Mucosa of gallbladder (tissue), 1 donor: ENCODE measurements at places on chromosomes 6 and 20. TPM values are rescaled to one million over a fixed set of nuclear protein-coding genes. Genes with fewer than 3 reads are reported as not detected.

GRCh38 chr6:108807928-108808327 lies 40.3 kb upstream of the ARMC2 start:
- DNase-seq, result no peak

DNA sequence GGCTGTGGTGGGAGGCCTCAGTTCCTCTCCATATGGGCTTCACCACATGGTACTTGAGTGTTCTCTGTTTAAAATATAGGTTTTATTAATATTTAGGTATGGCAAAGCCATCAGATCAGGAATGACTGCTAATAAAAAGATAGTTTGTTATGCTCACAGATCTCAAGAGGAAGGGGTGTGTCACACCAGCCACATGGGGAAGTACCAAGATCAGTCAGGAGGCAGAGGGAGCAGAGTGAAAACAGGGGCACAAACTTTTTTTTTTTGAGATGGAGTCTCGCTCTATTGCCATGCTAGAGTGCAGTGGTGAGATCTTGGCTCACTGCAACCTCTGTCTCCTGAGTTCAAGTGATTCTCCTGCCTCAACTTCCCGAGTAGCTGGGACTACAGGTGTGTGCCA lies 92.1 kb upstream of the GCM1 start:
- no peak for DNase-seq

DNA sequence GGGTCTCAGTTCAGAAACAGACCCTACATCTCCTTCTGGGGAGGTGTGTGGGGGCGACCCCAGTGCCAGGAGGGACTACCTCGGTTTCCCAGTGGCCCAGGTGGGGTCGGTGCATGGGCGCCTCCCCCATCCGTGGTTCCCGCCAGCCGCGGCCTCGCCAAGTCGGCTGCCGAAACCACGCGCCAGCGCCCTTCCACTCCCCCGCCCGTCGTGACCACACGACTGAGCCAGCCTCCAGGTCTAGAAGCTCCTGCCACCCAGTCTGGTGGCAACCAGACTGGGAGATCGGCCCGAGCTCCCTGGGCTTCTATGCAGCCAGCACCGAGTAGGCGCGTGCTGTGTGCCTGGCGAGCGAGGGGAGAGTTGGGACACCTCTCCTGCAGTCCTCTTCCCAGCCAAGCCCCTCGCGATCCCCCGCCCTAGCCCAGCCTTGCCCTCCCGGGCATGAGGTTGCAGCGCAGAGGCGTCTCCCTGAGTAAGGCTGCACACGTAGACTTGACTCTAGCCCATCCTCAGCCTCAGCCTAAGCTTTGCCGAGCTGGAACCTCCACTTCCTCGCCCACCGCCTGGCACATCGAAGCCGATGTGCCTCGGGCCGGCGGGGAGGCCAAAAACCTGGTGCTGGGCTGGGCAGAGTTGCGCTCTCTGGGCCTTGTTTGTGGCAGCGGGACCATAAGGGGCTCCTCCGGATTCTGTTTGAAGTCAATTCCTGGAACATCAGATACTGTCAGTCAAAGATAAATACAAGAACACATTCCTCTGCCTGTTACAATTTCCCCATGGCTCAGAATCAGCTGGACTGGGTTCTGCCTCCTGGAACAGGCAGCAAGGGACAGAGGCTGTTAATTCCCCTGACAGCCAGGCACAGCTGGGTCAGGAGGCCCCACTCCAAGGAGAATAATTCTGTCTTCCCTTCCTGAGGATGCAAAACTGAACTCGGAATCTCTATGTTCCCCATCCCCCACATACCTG lies 1.5 kb upstream of the CPNE5 start:
- no peak for DNase-seq

LPIN3 gene
- total RNA-seq, result 41.8 TPM

DNA sequence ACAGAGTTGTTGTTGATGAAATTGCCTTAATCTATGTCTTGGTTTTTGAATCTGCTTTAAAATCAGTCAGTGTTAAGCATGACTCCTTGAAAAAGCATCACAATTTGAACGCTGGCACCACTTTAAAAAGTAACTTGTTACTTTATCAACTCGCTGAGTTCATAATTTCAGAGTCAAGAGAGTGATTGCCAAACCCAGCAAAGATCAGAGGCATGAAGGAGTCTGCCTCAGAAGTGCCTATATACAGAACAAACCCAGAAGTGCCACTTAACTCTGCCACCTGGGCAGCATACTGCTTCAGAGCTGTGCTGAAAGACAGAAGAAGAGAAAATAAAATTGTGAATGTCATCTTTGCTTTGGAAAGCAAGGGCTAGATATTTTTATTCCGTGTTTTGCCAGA lies 73.6 kb upstream of the HCRTR2 start:
- no peak for DNase-seq

DNA sequence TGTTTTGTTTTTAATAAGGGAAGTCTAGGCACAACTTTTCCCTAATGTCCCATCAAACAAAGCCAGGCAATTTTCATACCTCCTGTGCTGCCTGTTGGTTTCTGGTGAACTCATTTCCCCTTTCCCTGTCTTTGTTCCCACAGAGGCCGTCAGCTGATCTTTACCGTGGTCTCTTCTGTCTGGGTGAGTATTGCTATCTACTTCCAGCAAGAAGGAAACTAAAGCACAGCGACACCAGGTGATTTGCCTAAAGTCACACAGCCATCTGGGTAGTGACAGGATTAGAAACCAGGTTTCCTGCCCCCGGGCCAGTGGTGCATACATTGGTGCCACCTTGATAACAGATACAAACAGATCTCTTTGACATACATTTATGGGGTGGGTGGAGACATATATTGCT lies 59.6 kb downstream of the RAB44 start:
- no peak for DNase-seq

DUSP15 gene
- 2.8 TPM for total RNA-seq

HLA-F gene
- 87.3 TPM for total RNA-seq

DNA sequence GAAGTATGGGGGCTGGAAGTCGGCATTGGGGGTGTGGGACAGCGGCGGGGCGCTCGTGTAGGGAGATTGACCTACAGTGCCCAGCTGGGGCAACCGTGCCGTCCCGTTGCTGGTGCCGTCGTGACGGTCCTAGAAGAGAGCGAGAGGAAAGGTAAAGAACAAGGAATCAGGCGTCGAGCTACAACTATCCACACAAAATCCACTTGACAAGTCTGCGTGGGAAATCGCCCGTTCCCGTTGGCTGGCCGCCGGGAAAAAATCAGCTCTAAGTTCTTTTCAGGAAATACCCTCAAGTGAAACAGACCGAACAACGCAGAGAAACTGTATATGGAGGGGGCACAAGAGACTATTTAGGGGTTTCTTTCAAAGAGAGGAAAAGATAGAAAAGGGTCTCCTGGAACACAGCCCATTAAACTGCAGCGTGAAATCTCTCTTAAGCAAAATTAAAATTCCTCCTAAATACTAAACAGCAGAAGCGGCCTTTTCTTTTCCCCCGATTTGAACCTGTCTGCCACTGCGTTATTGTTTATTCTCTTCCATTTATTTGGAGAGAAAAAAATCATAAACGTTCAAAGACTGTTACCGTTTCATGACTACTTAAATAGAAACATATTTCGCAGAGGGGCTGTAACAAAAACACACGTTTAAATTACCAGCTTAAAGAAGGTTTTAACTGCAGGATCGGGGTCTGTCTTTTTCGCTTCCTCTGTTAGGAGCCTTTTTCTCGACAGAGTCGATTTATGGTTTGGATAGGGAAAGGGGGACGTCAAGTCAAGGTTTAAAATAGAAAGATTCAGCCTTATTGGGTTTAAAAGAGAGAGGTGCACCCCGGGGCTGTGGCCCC lies 4.4 kb downstream of the TFAP2A start:
- no peak for DNase-seq

DNA sequence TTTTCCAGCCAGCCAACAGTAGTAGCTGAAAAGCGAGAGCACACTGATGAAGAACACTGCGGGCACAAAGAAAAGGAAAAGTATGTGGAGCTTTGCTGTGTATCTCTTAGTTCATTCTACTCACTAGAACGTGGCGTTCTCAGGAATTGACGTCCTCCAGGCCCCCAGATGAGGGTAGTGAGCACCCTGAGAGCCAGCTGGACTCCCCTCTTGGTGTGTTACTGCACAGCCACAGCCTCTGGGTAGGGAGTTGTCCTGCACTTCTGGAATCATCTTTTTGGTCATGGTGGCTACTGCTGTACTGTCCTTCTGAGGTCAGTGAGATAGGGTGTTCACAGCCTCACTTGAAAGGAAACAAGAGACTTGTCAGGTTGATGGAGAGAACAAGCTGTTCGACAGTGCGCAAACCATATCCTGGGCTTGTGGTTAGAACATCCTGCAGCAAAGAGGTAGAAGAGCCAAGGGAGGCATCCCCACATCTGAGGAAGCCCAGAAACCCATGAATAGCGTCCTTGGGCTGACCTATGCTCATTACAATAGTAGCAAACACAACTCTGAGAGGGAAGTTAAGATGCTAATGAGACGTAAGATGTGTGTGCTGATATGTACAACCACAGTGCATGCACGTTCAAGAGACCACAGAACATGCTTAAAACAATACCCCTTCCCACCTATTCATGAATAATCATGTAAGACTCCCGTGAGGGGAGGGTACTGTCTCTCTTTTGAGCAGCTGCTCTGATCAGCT lies 14.6 kb upstream of the HLA-F start:
- DNase-seq, result peak; percentile 19

DNA sequence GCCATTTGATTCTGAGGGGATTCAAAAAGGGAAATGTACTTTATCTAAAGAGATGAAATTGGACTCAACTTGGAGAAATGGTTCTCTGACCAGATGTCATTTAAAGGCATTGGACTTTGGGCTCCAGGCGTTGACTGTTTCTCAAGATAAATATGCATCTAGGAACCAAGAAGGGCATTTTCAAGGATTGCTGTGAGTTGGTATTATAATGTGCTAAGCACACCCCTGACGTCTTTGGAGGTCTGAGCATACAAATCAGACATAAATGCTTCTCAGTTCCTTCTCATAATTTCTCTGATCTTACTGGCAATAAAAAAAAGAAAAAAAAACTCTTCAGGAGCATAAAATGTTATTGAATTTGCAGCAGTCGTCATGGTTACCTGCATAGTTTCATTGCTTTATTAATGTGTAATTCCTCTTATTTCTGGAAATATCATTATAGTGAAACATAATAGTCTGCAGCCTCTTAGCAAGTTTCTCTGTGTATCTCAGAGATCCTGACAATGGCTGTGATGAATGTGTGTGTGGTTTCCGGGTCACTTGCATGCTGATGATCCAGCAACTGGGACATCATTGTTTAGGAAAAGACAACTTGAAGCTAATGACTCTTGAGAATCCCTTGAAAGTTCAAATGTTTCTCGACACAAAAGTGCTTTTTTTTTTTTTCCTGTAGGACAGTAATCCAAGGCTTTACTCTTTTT lies 136.0 kb downstream of the AIG1 start:
- DNase-seq, result no peak

DNA sequence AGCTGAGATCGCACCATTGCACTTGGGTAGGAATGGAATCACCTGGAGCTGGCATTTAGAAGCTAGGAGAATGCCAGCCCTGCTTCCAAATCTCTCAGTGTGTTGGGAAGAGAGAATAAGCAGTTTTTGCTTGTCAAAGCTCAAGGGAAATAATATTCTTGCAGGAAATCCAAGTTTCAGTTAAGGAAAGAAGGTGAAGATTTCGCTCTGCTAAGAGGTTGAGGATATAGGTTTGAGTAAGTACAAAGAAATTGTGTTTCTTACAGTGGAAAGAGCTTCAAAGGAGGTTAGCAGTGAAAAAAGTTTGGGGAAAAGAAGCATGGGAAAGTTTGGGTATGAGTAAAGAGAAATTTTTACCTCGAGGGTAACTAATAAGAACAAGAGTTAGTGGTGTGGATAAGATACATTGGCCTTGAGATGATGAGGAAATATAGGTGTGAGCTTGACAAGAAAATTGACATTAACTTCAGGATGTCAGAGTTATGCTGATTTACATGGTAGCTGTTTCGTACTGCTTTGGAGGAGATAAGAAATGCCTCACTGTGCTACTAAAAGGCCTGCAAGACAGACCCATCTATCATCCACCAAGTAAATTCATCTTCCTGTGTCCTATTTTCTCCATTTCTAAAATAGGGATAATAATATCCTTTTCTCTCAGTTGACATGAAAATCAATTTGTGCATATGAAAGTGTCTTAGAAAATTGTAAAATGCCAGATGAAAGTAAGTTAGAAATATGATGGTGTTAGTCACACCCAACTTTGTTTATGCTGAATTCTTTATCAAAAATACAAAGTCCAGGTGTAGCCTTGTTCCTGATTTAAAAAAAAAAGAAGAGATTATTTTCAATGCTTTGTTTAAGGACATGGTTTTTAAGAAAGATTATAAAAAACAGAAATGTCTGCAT lies 12.8 kb upstream of the HINT3 start:
- no peak for DNase-seq

GRCh38 chr20:59141818-59142581 lies 21.6 kb upstream of the ZNF831 start:
- DNase-seq, result no peak

- DNase-seq, result no peak
Measured at GRCh38 chr6:25579902-25580495, 72.0 kb upstream of the SCGN start.

RHAG gene
- 0.52 TPM for total RNA-seq

C6orf141 gene
- 70.0 TPM for total RNA-seq

- DNase-seq, result no peak
Measured at GRCh38 chr20:18537651-18538050, 29.6 kb upstream of the SMIM26 start.

DNA sequence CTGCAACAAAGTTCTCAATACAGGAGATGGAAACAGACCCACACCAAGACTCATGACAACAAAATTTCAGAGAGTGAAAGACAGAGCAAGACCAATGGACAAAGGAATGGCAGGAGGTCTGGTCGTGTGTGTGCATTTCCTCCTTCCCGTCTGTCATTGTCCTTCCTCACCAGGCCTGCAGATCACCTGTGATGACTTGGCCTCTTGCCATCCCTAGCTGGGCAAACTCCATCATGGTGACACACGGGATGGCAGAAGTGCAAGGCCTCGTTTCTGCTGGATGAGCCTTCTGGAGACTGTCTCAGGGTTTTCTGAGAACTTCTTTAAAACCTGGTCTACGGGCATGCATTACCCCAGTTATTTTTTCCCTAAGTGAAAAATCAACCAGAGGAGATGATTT lies 49.2 kb downstream of the RPP21 start:
- peak; percentile 70 for DNase-seq

DNA sequence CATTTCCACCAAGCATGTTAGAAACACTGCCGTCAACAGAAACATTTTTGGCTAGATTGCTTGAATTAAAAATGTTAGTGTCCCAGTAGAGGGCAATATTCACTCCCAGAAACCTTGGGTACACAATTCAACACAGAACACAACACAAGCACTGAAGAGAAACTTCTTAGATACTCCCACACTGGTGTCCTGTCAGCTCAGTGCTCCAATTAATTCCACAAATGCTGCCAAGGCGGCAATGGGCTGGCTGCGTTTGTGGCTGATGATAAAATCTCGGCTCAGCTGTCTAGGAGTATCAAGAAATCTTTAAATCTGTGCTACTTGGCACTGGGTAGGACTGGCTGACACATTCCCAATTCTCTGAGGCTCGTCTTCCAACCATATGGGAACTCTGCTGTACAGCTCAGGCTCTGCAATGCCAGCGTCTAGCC lies 39.3 kb downstream of the BEND3 start:
- DNase-seq, result no peak

DNA sequence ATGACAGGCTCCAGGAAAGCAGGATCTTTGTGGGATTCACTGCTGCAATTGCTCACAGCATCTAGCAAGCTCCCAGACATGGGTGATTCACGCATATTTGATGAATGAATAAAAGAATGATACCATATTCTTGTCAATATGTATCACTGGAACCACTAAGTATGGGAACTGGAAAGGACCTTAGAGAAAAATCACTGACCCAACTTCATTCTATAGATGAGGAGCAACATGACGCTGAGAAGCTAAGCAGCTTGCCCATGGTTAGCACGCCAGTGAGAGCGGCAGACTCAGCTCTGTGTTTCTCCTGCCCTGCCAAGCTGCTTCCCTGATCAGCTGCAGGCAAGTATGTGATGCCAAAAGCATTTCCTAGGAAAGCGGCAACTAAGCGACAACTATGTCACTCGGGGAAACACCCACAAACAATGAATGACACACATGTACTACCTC lies 66.8 kb downstream of the PPP1R3G start:
- DNase-seq, result no peak
